Activated CD4-positive, CD25-positive, alpha-beta regulatory T cell treated with anti-CD3 and anti-CD28 coated beads, Interleukin-2, amount 50 U/mL, for 16 hours (primary cell): ENCODE measurements at places on chromosomes 7 and 10.

- no peak for DNase-seq
These were observed 18.8 kb downstream of the BMPR1A start for GRCh38 chr10:86775056-86775869.

DNA sequence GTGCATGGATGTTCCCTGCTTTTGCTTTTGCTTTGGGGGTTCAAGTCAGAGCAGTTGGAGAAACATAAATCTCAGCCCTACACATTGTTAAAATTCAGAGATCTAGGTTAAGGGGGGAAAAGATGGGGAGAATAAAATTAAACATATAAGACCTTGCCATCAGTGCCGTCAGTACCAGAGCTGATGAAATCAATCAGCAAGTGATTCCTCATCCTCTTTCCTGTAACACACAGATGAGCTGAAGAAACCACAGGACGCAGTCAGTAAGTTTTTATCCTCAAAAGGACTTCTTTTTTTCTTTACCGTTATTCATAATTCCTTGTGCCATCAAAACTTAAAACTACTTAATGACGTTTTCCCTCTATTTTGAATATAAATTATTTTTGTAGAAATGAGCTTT lies 5.9 kb downstream of the HECW1 start:
- no peak for DNase-seq

DNA sequence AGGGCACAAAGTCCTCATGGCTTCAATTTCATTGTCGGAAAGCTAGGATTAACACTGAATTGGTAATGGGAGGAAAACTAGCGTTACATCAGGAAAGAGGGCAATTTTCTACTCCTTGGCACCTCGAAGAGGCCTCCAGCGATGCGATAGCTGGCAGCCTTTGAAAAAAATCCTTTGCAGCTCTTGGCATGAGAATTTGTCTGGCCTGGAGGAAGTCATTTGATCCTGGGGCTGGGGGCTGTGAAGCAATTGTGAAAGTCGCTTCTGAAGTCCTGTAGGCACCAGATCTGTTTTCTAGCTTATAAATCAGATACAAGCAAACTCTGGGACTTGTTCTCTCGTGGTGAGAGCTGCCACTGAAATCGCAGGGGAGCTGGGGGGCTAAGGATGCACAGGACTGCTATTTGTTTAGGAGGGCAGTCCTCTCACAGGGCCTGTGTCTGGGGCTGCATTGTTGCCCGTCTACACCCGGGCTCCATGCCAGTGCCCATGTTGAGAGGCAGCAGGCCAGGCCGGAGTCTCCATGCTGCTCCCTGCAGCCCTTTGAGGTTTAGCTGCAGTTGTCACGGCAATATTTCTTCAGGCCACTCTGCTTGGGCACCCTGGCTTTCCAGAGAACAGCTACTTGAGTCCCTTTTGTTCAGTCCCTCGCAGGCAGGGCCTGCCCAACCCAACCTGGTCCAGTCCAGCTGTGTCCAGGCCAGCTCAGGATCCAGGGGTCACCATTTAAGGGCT lies 206.8 kb upstream of the LYZL1 start:
- DNase-seq, result no peak

DNA sequence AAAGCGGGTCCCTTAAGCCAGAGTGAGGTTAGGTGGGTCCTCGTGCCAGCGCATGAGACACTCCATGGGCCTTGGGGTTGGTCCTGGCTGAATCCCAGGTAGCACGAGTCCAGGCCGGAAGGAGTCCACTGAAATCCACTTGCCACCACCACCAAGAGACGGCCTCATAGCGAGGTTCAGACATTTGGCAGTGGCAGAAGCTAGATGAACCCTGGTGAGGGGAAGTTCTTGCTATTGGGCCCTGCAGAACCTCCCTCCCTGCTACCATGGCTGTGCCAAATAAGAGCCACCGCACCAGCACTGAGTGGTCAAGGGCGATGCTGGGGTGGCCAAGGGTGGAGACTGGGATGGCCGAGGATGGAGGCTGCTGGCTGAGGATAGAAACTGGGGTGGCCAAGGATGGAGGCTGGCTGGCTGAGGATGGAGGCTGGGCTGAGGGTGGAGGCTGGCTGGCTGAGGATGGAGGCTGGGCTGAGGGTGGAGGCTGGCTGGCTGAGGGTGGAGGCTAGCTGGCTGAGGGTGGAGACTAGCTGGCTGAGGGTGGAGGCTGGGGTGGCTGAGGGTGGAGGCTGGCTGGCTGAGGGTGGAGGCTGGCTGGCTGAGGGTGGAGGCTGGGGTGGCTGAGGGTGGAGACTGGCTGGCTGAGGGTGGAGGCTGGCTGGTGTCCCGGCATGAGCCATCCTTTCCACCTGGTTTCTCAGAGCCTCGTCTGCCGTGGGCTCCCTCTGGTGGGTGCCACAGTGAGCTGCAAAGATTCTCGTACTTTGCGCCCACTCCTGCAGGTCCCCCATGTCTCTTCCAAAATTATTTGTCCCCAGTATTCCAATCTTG lies 88.2 kb downstream of the ELFN1 start:
- DNase-seq, result no peak
